Cardiac fibroblast (primary cell): ENCODE measurements at places on chromosomes 2 and 18.

- DNase-seq, result peak; percentile 69
Observed at GRCh38 chr18:22167471-22168241, 1.7 kb upstream of the GATA6 start.

GRCh38 chr2:113171334-113172075 is 2.3 kb upstream of the PSD4 start:
- DNase-seq, result no peak

DNA sequence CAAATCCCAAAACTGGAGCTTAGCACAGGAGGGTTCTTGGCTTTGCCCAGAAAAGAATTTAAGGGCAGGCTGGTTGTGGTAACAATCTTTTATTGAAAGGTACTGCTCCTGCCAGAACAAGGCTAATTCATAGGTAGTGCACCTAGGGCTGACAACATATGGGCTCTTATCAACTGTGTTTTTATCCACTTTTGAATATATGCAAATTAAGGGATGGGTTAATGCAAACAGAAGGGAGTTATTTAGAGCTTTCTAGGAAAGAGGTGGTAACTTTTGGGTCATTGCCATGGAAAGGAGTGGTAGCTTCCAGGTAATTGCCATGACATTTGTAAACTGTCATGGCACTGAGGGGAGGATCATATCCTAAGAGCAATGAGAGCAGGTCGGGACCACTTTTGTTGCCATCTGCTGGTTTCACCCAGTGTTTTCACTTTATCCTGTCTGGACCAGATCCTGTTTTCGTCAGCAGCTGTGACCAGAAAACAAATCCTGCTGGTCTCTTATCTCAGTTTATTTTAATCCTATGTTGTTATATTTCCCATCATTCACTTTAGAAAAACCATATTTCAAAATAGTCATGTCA is 981 bp downstream of the C2orf66 start:
- DNase-seq, result peak; percentile 6

- DNase-seq, result peak; percentile 27
Observed at GRCh38 chr2:176079831-176080539, 3.8 kb downstream of the EVX2 start.

GRCh38 chr2:235914756-235915155 is 253.4 kb downstream of the GBX2 start:
- no peak for DNase-seq

DNA sequence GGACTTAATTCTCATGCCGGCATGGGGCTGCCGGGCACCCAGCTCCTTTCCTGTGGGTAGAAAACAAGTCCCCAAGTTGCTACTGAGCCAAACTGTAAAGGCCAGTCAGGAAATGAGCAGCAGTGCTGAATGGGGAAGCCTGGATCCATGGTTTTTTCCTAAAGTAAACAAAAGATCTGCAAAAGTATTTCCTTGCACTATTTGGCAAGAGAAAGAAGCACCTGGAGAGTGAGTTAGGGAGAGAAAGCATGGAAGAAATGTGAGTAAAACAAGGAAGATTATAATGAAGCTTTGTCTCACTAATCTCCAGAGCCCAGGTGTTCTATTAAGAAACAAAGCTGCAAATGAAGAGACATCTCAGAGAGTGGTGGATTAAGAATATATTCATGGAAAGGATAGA is 117.6 kb downstream of the METTL8 start:
- DNase-seq, result peak; percentile 4

- DNase-seq, result no peak
Observed at GRCh38 chr2:60413069-60413813, 140.2 kb downstream of the BCL11A start.

DNA sequence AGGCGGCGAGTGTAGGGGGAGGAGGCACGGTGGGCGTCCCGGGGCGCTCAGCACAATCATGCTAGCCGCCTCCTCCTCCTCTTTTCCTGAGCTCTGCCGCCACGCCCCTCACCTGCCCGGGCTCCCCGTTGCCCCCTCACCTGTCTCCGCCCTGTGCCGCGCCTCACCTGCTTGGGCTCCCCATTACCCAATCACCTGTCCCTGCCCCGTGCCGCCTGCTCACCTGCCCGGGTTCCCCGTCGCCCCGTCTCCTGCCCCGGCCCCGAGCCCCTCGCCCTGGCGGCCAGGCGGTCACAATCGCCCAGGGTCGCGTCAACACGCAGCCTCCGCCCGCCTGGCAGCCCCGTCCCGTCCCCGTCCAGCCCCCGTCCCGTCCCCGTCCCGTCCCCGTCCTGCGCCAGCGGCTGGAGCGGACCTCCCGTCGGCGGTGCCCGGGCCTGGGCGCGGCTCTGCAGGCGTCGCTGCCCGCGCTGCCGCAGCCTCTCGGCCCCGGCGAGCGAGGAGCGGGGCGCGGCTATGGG is at the start of gene DCDC2C:
TSS of gene DCDC2C (plus strand) at position 340 of the 521 bp plus-strand sequence. CDS start at position 517, 177 bp downstream.
- DNase-seq, result no peak

GRCh38 chr2:200810252-200810997 is 1.3 kb upstream of the BZW1 start:
- peak; percentile 83 for DNase-seq

DNA sequence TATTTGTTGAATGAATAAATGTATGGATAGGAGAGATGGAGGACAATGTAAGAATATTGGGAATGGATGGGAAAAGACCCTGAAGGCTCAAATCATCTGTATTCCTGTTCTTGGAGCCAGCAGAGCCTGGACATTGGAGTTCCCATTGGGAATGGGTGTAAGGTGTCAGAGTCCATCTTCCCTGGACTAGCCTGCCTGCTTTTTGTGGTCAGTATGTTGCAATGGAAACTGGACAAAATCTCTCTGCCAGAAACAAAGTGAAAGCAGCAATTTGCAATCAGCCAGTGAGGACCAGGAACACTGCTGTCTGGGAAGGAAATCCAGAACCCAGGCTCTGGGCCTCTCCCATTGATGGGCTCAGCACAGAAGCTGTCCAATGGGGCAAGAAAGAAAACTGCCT is 83.5 kb upstream of the SKOR2 start:
- DNase-seq, result no peak

GRCh38 chr2:239238839-239239606 is 161.8 kb downstream of the HDAC4 start:
- no peak for DNase-seq

DNA sequence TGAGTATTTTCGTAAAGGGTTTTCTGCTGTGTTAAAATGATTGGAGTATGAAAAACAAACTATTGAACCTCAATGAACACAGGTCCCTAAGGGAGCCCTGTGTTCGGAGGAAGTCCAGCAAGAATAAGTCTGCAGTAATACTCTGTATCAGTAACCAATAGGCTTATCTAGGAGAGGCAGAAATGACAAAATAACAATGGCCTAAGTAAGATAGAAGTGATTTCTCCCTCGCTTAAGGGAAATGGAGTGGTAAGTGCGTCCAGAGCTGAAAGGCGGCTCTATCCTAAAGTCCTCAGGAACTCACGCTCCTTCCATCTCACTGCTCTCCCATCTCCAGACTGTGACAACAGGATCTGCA is 29.3 kb upstream of the MFSD6 start:
- DNase-seq, result no peak

DNA sequence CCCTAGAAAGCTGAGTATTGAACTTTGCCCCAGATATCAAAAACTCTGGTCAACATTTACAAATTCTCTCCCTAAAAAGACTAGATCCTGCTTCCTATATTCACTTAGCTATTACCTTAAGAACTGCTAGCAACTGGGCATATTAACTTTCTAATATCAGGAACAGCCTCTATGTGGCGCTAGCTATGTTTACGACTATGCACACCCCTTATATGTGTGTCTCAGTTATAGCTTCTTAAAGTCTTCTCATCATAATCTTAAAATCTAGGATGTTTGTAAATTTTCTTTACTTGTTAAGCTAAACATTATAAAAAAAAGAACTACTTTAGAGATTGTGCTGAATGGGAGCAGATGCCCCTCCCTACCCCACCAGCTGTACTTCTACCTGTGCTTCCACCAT is 1.7 kb upstream of the STAMBP start:
- DNase-seq, result peak; percentile 69

GRCh38 chr2:213221957-213222356 is 62.3 kb upstream of the SPAG16 start:
- peak; percentile 65 for DNase-seq

DNA sequence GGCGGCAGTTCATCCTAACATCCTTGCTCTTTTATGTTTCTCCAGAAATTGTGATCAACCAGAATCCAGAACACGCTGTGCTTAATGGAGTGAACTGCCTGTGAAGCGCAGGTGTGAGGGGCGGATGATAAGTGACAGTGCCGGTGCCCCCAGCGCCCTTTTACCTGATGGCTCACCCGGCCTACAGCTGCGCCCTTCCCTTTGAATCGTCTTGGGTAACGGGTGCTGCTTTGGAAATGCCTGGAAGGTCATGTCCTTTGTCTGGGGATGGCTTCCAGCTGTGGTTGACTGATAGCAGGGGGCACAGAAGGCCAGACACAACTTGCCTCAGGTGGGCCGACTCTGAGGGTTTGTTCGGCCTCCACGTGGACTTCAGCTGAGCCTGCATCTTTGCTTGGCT is 119.4 kb downstream of the LPIN1 start:
- DNase-seq, result no peak

DNA sequence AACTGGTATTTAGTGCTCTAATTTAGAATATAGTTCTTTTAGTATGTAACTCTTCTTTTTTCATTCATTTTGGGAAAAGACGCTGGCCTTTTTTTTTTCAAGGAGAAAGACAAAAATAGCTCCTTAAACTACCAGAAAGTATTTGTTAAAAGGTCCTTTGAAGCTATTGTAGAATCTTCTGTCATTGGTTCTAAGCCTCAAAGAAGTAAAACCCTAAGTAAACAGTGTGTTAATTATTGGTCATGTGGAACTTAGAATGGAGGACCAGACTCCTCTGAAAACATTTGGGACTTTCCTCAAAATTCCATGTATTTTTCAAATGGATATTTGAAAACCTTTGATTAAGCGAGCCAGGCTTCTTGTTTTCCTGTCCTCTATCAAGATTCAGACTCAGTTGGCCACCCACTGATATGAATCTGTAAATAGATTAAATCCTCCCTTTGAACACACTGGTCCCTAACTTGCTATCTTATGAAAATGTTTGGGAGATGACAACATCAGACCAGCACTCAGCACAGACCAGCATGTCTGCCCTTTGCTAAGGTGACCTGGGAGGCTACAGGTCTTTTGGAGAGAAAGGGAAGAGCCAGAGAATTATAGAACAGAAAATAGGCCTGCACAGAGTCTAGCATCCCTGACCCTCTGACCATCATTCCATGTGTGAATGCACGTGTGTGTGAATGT is 120.3 kb upstream of the GATA6 start:
- no peak for DNase-seq

- DNase-seq, result no peak
Observed at GRCh38 chr2:160408173-160408958, 85.2 kb downstream of the RBMS1 start.

DNA sequence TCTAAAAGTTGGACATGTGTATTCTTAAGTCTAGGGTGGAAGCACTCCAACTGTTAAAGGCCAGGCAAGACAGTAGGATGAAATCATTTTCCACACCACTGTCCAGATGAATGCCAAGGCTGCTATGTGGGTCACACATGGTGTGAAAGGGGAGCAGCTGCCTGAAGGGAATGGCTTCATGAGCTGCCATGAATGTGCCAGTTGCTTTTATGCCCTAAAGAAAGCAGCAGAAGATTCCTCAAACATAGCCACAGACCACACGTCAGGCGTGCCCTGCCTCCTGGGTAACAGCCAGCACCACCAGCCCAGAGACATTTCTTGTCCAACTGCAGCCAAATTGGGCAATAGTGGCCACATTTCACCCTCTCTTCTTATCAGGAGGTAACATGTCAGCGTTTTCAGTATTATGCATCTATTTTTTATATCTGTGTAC is 130.2 kb downstream of the MTCL1 start:
- DNase-seq, result peak; percentile 88

DNA sequence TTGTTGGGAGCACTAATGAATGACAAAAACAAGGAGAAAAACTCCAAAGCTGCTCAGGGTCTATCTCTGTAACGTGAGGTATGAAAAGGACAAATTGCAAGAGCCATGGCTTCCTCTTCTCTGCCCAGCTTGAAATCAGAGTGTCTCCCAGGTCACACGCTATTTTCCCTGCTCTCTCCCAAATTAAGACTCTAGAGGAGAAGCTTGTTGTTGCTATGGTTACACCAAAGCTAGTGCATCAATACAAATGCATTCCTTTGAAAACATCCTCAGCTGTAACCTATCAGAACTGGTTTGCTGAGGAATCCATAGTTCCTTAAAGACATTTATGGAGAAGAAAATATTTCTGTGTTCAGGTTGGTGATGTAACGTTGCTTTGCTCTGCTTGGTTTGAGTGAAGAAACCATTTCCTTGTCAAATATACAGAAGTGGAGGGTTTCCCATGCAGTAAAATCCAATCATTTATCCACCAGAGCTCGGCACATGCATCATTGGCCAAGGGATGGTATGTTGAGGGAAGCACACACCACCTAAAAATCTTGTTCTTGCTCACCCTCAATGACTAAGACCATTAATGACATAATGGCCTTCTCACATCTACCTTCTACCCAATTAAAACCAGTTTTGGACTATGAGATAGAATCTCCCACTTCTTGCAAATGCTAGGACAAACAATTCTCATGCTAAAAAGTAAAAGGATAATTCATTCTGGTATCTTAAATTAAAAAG is 2135.6 kb upstream of the CELF4 start:
- DNase-seq, result no peak

DNA sequence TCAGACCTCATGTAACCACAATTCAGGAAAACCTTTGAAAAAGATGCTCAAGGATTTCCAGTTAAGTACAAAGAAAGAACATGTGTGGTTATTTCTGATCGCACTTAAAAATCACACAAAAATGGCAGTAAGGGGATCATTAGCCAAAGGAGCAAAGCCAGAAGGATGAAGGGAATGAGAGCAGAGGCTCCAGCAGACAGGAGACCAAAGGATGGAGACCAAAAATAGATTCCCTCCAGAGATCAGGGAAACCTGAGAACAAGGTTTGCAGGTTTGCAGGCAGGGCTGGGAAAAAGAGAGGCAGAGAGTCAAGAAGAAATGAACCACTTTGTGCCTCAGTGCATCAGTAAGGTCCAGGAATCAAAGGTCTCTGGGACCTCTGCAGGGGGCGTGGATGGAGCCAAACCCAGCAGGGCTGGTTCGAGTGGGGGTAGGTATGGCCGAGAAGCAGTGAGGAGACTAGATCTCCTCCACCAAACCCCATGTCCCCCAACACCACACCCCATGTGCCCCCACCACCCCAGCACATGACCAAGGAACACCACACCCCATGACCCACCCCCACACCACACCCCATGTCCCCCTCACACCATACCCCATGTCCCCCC is 98.5 kb upstream of the GPC1 start:
- DNase-seq, result no peak

GRCh38 chr2:127681976-127682857 is 6.9 kb upstream of the LIMS2 start:
- DNase-seq, result no peak
